ENCODE measurements at places on chromosomes 1 and 21.

DNA sequence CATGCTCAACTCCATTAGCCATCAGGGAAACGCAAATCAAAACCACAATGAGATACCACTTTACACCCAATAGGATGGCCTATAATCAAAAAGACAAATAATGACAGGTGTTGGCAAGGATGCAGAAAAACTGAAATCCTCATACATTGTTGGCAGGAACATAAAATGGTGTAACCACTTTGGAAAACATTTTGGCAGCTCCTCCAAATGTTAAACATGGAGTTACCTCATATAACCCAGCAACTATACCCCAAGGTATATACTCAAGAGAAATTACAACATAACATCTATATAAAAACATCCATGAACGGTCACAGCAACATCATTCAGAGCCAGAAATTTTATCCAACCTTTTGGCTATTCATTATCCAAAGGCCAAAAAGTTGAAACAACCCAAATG lies 11.6 kb downstream of the EIF4G3 start:
- no peak for DNase-seq

DNA sequence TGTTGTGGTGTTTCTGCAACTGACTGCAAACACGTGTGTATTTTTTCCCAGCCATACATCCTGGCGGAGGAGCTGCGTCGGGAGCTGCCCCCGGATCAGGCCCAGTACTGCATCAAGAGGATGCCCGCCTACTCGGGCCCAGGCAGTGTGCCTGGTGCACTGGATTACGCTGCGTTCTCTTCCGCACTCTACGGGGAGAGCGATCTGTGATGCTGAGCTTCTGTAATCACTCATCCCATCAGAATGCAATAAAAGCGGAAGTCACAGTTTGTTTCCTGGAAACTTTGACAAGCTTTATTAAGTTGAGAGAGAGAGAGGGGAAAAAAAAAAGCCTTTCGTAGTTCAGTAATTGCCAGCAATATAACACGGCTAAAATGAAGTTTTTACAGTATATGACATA lies 32.7 kb upstream of the MTR start:
- DNase-seq, result no peak

DNA sequence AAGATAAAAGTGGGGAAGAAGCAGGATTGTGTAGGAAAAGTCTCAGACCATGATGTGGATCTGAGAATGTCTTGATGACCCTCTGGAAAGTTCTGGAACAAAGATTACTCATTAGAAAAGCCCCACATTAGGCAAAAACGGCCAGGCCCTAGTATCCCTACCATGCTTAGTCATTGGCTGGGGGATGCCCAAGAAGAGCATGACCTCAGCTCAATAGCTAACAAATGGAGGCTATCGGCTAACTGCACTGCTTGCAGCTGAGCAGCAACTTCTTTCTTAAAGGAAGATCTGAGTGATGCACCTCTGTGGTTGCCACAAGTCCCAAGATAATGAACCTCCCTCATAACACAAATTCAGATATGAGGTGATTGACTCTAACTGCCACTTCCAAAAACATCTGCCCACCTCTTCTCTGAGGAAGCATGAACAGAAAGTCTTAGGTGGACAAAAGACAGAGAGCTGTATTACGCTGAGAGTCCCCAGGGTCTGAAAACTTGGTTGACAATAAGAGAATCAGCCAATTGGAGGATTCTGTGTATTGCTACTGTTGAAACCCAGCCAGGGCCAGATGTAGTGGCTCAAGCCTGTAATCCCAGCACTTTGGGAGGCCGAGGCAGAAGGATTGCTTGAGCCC lies 64.6 kb upstream of the AK4 start:
- DNase-seq, result no peak

DNA sequence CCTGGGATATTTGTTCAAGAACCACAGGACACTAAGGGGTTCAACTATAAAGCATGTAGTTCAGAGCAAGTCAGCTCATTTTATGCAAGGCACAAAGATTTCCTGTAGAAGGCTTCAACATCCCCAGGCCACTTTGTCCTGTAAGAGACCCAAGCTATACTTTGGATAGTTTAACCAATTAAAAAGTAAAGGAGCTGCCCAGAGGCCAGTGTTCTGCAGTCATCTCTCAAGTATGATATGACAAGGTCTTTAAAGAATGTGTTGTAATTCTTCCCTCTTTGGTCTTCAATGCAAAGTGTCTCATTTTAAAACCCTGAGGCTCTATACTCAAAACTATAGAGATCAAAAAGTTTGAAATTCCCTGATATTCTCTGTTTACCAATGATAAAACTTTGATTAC lies 34.1 kb downstream of the KRTAP20-3 start:
- DNase-seq, result no peak

DNA sequence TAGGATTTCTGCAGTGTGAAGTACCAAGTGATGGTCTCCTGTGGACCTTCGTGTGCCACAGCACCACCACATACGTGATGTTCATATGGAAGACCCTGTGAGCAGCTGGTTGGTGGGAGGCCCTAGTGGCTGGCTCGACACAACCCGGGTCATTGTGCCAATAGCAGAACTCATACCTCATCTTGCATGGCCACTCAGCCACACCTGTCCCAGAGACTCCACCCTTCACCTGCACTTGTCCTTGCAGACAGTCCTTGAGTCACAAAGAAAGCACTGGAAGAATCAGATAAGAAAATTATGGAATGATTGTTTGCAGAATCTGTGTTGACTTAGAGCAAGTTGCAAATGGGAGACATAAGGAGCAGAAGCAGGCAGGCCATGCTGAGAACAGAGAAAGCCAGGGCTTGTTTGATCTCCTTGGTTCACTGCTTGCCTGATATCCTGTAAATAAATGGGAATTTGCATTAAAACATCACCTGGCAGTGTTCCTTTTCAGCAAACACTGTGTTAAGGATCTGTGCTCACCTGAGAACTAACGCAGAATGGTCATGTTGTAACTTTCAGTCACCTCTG lies 307.7 kb downstream of the SIPA1L2 start:
- DNase-seq, result no peak

DNA sequence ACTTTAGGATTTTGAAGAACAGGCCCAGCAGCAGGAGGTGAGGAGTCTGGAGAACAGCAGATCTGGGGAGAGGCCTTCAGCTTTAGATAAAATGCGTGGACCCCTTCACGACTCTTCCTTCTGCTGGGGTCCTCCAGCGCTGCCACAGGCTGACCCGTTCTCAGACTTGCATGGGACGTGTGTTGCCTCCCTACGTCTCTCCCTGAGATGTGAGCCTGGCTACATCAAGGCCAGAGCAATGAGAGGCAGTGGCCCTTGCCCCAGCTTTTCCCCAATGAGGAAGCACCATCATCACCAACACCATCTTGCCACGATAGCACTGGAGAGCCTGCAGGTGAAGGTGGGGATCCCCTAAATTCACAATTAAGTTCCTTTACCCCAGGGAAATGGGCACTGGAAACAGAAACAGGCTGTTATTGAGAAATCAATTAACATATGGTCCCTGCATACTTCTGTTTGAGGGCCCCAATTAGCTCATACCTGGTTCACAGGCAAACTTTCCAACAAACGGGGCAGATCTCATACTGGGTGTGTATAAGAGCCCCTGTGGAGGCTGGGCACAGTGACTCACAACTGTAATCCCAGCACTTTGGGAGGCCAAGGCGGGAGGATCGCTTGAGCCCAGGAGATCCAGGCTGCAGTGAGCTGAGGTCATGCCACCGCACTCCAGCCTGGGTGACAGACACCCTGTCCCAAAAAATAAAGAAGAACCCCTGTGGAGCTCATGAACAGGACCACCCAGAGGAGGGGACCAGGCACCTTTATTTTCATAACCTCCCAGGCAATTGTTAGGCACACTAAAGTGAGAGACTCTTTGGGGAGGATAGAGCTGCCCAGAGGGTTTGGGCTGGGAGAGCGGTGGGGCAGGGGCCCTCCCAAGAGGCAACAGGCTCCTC lies 12.1 kb upstream of the ADAMTSL4 start:
- DNase-seq, result no peak

GRCh38 chr1:244353551-244354091 lies 98.1 kb downstream of the ADSS2 start:
- DNase-seq, result no peak

GRCh38 chr1:185850366-185850765 lies 116.2 kb downstream of the HMCN1 start:
- DNase-seq, result no peak

- no peak for DNase-seq
These were observed 1.8 kb upstream of the PRELP start for GRCh38 chr1:203473781-203474305.

- DNase-seq, result no peak
These were observed 192.7 kb upstream of the KIAA0040 start for GRCh38 chr1:175385316-175385715.

GRCh38 chr21:26565111-26565510 lies 8.0 kb downstream of the CYYR1 start:
- no peak for DNase-seq

DNA sequence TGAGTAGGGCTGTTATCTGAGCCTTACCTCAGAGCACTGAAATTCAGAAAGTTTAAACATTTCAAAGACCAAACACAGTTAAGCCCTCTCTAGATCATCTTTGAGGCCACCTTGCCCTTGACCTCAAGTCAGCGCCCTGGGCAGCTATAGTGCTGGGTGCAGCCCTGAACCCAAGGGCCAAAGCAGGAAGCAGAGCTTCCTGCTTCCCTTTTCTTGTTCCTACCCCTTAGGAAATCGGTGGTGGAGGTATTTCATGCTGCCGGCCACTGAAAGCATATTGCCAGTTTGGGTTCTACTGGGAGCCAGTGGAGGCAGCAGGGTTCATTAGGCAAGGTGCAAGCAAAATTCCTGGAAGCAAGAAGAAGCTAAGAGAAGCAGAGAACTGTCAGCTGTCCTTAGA lies 26.1 kb downstream of the CD244 start:
- no peak for DNase-seq

DNA sequence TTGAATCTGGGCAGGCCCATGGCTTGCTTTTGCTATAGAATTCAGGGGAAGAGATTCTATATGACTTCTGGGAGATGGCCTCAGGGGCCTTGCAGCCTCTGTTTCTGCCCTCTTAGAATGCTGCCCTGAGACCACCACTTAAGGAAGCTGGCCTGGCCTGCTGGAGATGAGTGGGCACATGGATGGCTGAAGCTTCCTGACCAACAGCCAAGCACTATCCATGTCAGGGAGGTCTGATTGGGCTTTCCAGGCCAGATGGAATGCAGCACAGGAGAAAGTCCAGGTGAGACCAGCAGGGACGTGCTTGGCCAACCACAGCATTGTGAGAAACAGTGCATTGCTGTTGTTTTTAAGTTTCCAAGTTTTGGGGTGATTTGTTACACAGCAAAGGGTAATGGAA lies 308.1 kb downstream of the PTPRU start:
- no peak for DNase-seq

GRCh38 chr1:46558141-46558963 lies 6.9 kb upstream of the KNCN start:
- peak; percentile 59 for DNase-seq

DNA sequence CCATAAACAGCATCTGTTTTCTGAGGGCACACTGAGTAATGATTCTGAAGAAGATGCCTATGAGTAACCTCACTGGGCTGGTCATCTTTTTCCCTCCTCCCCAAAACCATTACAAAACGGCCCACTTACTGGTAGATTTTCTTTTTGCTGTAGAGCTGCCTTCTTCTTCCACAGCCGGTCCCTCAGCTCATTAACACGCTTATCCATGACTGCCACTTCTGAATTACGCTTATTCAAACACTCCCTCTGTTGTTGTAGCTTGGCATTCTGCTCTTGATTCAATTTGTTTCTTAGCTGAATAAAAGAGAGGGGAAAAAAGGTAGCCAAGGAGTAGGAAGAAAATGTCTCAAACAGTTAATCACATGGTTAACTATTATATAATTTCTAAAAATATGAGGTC lies 43.1 kb downstream of the TP53BP2 start:
- no peak for DNase-seq

DNA sequence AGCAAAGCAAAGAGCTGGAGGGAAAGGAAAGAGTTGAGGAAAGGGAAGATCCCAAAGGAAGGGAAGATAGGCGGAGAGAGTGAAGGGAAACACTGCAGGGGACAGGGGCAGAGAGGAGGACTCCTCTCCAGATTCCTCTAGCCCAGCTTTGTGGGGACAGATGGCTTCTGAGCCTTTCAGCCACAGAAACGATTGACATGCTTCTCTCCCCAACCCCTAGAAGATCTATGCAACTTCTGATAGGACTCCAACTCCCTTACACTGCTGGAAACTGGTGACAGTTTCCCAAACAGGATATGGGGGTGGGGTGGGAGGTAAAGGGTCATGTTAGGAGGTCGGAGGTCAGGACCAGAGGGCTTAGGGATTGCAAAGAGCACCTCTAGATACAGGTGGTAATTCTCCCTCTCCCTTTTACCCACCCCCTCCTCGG lies 6.5 kb downstream of the MEX3A start:
- no peak for DNase-seq

DNA sequence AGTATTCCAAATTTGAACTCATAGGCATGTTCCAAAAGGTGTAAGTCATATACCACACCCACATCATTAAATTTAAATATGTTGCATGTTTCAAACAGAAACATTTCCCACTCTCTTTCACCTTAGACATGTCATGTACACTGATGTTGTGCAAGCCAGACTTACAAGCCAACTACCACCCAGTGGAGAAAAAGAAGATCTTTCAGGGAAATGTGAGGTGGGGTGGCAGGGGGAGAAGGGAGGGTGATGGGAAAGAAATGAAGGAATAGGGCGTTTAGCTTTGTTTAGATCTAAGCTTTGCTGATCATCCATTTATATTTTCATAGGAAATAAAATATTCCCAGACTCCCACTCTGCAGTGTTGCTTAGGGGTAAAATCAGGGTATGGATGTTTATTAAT lies 1.6 kb downstream of the NEGR1 start:
- no peak for DNase-seq

- DNase-seq, result no peak
These were observed 587.6 kb downstream of the NPHP4 start for GRCh38 chr1:5404412-5405203.

GRCh38 chr1:161258439-161259344 lies at the start of gene PCP4L1:
PCP4L1 (plus strand) TSS chr1:161258745; CDS start chr1:161258975, 230 bp downstream.
- DNase-seq, result no peak

- no peak for DNase-seq
These were observed 72.5 kb downstream of the CD34 start for GRCh38 chr1:207838156-207839082.

DNA sequence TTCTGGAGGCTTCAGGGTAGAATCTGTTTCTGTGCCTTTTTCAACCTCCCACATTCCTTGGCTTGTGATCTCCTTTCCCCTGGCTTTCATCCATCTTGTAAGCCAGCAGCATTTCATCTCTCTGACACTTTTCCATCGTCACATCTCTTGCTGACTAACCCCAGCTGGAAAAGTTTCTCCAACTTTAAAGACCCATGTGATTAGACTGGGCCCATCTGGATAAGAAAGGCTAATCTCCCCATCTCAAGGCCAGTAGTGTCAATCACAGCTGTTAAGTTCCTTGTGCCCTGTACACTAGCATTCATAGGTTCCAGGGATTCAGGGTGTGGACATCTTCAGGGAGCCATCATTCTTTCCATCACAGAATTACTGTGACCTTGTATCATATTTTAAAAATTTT lies 452.1 kb downstream of the TTLL7 start:
- no peak for DNase-seq

- DNase-seq, result no peak
These were observed 732 bp downstream of the GREM2 start for GRCh38 chr1:240611228-240611618.

GRCh38 chr1:164660775-164661174 lies 101.8 kb downstream of the PBX1 start:
- no peak for DNase-seq

GRCh38 chr1:8649027-8649426 lies 168.4 kb downstream of the RERE start:
- DNase-seq, result no peak

GRCh38 chr21:39082656-39083376 lies 100.4 kb downstream of the PSMG1 start:
- peak; percentile 62 for DNase-seq
